G401 (cell line): ENCODE measurements at places on chromosomes 16 and 17.
A peak's percentile ranks its signal among the peaks of the same experiment; 100 is the strongest.

GRCh38 chr16:82845116-82845515 is 218.3 kb downstream of the CDH13 start:
- DNase-seq, result no peak

DNA sequence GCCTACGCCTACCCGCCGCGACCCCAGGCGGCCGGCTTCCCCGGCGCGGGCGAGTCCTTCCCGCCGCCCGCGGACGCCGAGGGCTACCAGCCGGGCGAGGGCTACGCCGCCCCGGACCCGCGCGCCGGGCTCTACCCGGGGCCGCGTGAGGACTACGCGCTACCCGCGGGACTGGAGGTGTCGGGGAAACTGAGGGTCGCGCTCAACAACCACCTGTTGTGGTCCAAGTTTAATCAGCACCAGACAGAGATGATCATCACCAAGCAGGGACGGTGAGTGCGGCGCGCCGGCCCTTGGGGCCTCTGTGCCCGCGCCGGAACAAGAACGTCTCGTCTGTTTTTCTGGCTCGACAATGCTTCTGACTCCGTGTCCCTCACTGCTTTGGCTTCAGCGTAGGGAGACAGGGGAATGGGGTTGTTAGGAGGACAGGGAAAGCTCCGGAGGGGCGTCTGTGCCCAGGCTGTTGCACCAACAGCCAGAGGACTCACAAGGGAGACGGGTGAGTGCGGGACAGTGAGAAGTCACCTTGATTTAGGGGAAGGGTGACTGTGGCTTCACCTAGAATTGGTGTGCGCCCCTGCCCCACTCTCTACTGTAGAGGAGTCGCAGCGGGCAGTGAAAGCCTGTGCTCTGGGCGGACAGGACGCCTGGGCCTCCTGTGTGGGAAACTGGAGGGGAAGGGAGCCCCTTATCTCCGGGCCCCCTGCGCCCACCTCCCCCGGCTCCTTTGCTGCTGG is 806 bp downstream of the TBX21 start:
- no peak for DNase-seq

DNA sequence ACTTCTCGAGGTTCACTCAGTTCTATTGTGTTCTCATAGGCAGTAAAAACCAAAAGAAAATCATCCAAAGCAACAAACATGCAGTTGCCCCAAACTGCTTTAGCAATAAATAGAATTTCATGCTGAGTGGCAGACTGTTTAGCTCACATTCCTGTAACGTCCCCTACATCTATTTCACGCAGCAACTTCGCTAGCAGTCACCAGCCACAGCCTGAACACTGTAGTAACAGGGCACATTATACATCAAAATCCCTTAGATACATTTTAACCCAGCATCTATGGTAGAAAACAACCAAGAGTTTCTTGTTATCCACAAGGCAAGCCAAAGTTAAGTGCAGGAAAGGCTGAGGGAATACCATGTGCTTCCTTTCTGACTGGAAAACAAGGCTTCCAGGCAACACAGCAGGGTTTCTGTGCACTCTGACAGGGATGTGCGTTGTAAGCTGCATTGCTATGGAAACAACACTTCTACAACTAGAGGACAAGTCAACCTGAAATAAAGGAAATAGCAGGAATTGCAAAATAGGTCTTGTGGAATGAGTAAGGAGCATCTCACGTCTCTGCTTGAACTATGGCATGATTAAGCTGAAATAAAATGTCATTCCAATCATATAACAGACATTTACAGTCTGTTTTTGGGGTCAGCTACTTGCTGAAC is 55.4 kb downstream of the CFDP1 start:
- peak; percentile 64 for DNase-seq

DNA sequence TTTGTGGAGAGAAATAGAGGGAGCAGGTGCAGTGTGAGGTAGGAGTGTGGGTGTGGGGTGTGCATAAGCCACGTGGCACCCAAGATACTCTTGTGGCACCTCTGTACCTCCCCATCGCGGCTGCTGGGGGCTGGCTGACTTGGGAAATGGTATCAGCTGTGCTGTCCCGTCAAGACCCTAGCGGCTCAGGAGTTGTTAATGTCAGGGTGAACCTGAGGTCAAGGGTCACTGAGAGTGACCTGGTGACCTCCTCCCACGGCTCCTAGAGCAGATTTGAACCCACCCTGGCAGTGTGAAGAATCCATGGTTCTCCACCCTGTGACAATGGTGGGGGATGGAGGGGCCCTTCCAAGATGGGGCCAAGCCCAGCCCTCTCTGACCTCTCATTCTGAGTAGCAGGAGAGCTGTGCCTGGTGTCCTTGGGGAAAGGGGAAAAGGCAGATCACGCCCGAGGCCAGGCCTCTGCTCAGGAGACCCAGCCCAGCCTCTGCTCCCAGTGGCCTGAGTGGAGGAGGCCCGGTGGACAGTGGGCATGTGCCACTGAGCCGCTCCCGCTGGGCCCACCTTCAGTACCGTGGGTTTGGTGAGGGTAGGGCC is 3.0 kb upstream of the WFIKKN2 start:
- no peak for DNase-seq

DNA sequence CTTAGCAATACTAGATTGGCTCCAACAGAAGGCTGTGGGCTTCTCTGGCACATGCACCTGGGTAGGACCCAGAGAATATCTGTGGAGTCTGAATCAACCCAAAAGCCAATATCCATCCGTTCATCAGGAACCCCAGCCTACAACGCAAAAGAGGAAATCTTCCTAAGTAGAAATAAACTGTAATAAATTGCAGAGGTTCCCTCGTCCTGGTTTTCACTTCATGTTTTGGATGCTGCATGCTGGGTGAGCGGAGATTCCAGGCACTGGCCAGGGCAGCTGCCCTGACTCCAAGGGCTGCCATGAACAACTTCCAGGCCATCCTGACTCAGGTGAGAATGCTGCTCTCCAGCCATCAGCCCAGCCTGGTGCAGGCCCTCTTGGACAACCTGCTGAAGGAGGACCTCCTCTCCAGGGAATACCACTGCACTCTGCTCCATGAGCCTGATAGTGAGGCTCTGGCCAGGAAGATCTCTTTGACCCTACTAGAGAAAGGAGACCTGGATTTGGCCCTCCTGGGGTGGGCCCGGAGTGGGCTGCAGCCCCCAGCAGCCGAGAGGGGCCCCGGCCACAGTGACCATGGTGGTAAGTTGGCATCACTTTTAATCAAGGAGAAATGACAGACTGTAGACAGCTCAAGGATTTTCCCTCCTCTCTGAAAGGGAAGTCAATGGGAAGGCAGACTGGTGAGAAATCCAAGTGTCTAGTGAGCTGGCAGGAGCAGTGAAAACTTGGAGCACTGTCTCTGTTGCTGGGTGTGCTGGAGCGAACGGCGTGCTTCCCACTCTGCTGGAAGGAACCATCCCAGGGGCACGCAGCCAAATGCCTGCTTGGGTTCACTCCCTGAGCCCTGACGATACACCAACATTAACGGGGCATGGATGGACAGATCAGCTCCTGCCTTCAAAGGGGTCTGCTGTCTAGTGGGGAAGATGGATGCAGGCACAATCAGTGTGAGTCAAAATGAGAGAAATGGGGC is 10.7 kb upstream of the CIITA start:
- DNase-seq, result peak; percentile 8

- DNase-seq, result no peak
Observed at GRCh38 chr17:11940904-11941303, 56.4 kb downstream of the ZNF18 start.

DNA sequence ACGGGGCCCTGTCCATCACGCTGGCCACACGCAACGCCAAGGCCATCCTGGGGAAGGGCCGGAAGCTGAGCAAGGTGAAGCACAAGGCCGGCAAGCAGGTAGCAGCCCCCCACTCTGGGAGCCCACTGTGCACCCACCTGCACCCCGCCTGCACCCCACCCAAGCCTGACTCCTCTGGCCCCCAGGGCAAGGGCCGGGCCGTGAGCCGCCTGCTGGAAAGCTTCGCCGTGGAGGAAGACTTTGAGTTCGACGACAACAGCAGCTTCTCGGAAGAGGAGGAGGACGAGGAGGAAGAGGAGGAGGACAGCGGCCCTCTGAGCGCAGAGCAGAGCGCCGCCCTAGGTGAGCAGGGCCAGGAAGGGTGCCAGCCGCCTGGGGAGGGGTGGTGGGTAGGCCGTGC is 54.0 kb downstream of the ACTG1 start:
- no peak for DNase-seq

DNA sequence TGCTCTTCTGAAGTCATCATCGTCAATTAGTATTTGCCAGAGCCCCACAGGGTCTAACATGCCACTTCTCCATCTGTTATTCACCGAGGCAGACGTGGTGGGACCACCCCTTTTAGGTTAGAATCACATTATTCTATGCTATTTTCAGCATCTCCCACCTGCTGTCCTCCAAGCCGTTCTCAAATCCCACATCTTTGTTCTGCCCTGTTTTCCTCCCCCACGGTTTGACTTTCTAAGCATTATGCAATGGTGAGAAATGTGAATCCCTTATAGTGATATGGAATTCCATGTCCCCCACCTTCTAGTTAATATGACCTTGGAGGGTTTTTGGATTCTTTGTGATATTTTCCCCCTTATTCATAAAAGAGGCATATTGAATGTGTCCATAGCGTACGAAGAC is 634.1 kb upstream of the RBFOX1 start:
- no peak for DNase-seq

DNA sequence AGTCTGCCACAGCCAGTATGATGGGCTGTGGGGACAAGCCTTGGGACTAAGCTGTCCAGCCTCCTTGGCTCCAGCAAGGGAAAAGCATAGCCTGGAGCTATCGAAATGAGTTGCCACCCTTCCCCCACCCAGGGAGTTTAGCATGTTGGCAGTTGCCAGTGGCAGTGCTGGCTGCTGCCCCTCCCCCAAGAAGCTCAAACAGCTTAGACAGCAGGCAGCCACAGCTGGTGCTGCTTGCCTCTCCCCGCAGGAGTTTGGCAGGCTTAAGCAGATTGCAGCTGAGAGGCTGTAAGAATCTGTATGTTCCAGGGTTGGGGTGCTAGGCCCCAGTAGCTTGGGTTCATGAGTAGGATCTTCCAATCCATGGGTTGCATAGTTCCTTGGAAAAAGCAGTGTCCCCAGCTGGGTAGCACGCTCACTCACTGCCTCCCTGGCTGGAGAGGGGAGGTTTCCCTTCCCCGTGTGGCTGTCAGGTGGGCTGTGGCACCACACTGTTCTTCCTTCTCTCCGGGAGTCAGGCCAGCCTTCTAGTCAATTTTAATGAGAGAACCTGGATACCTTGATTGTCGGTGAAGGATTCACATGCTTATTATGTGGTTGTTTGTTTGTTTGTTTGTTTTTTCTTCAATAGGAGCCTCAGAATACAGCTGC is 506.1 kb downstream of the CDH11 start:
- DNase-seq, result no peak

GRCh38 chr16:58652741-58653140 is 23.1 kb upstream of the CNOT1 start:
- no peak for DNase-seq

DNA sequence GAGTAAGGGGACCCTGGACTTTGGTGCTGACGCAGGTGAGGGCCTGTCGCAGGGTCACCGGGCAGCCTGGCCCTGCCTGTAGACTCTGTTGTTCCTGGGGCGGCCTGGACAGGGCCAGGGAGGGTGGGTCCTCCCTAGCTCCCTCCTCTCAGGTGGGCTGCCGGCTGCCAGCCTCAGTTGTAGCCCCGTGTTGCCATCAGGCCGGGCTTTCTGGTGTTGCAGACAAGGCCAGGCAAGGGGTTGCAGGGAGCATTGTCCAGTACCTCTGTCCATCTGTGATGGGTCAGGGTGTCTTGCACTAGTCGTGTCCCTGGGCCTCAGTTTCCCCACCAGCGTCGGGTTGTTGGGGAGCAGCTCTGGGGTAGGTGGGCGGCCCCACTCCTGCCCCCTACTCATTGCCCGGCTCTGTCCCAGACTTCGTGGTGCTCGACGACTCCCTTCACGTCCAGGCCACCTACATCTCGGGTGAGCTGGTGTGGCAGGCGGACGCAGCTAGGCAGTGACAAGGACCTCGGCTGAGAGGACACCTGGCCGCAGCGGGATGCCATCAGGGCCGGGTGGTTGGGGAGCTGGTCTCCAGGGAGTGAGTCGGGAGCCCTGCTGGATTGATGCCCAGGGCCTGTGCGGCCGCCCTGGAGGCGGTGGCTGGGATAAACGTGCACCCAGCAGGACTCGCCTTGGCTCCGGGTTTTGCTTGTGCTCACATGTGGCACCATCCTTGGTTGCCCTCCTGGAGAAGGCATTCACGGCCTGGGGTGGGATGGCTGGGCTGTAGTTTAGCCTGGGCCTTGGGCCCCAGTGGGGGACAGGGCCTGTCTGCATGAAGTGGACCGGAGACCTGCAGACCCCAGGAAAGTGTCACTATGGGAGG is 1.9 kb downstream of the CEMP1 start:
- no peak for DNase-seq

- DNase-seq, result no peak
Observed at GRCh38 chr16:78194948-78195347, 95.5 kb downstream of the WWOX start.

DNA sequence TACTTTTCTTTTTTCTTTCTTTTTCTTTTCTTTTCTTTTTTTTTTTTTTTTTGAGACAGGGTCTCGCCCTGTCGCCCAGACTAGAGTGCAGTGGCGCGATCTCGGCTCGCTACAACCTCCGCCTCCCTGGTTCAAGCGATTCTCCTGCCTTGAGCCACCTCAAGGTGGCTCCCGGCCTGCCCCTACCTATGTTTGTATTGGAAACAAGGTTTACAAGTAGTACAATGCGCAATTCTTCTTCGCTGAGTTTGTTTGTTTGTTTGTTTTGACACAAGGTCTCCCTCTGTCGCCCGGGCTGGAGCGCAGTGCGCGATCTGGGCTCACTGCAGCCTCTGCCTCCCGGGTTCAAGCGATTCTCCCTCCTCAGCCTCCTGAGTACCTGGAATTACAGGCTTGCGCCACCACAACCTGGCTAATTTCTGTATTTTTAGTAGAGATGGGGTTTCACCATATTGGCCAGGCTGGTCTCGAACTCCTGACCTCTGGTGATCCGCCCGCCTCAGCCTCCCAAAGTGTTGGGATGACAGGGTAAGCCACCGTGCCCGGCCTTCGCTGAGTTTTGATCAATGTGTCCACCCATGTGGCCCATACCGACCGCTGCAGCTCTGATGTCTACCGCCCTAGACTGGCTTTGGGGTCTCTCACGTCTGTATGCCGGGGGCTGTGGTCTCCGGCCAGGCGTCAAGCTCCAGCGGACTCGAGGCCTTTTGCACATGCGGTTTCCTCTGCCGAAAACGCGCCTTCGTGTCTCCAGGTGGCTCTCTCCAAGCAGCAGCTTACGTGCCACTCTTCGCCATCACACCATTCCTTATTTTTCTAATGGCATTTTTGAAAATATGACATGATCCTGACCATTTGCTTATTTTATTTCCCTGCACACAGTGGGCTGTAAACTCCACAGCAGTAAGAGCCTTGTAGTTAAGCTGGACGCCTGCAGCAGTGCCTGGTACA is 1.1 kb upstream of the YBX2 start:
- DNase-seq, result no peak

DNA sequence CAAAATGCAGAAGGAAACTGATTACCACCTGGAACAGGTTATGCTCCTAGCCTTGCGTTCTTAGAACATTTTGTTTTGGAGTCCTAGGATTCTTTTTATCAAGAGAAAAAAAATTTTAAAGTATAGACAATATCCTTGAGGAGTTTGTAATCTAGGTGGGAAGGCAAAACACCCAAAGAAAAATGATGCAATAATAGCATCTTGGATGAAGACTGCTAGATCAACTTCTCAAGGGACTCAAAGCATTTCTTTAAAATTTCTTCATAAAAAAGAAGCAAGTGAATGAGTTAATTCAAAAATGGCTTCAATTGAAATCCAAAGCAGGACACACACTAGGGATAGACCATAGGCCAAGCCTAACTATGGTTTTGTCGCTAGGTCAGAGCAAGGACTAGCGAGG is 515.8 kb upstream of the ZFHX3 start:
- DNase-seq, result no peak
